ENCODE measurements at places on chromosomes 13 and 19. TPM values are rescaled to one million over a fixed set of nuclear protein-coding genes. Genes with fewer than 3 reads are reported as not detected.

- no peak for DNase-seq
These were observed 108.9 kb downstream of the RBM26 start for GRCh38 chr13:79297128-79297527.

DNA sequence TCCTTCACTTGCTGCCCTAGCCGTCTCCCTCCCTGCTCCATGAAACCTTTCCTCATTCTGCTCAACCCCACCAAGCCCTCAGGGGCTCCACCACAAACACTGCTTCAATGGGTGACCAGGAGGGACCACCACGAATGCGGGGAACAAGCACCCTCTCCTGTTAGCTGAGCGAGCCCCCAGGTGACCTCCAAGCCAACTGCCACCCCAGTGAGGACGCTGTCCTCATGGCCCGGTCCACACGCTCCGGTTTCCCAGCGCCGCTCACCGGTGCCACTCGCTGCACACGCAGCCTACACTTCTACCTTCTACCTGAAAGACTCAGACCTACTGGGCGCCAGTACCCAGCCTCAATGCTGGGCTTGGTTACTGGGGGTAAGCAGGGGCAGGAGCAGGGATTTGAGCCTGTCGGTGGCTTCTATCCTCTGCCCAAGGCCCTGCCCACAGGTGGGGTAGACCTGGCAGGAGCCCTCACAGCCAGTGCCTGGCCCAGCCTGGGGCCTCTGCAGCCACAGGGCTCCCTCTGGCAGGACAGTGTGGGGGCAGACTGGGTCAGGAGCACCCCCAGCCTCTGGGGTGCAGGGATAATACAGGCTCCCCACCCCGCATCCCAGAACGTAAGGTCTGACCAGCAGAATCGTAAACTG is 704 bp upstream of the TMEM86B start:
- no peak for DNase-seq

- DNase-seq, result no peak
These were observed 26.7 kb upstream of the CSNK1A1L start for GRCh38 chr13:37132211-37132610.

DNA sequence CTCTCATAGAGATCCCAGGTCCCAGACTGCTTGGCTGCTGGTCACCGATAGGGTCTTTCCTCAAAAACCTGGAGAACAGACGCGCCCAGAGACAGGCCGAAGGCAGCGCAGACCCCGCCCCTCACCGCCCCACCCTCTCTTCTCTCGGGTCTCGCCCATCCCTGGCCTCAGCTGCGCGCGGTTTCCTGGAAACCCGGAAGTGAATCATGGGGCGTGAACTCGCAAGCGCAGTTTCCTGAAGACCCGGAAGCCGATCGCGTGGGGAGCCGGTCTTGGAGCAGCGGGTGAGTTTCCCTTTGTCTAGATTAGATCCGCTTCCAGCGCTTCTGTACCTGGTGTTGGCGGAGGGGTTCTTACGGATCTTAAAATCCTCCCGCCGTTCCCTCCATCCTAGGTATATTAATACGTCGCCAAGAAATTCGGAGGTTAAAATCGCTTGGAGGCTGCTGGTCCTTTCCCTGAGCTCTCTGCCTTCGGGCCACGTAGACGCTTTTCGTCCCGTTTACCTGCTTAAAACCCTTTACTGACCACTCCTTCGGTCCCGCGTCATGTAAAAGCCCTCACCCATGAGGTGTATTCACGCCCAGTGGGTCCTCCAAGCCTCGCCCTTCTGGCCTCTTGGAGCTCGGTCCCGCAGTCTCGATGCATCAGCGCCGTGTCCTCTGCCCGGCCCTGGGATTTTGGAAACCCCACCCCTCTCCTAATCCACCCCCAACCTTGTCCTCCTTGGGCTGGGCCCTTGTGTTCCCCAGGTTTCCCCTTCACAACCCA is at the start of gene ZNF578:
Gene ZNF578, plus strand, starts transcription at position 230 of the 771 bp plus-strand sequence. CDS start 48,293 bp downstream, outside the sequence.
- DNase-seq, result peak; percentile 35

DNA sequence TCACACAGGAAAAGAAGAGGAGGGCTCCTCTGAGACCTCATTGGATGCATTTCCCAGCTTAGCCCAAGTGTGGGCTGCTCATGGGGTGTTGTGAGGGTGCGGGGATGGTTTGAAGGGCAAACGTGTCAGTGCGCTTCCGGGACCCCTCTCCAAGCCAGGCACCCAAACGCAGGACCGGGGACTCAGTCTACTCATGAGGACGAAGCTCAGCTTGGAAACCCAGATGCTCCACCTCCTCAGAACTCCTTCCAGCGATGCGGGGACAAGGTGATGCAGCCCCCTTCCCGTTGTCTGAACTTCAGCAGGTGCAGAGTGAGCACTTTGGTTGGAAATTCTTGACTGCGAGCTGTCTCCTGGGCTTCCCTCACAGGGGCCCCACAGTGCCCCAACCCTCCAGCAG is 33.1 kb upstream of the MTIF3 start:
- DNase-seq, result no peak

- no peak for DNase-seq
These were observed 47.7 kb upstream of the USPL1 start for GRCh38 chr13:30569901-30570576.

GRCh38 chr19:4759388-4760284 is 31.9 kb upstream of the FEM1A start:
- peak; percentile 74 for DNase-seq

GRCh38 chr13:105336706-105337576 is 1198.5 kb downstream of the EFNB2 start:
- no peak for DNase-seq

DNA sequence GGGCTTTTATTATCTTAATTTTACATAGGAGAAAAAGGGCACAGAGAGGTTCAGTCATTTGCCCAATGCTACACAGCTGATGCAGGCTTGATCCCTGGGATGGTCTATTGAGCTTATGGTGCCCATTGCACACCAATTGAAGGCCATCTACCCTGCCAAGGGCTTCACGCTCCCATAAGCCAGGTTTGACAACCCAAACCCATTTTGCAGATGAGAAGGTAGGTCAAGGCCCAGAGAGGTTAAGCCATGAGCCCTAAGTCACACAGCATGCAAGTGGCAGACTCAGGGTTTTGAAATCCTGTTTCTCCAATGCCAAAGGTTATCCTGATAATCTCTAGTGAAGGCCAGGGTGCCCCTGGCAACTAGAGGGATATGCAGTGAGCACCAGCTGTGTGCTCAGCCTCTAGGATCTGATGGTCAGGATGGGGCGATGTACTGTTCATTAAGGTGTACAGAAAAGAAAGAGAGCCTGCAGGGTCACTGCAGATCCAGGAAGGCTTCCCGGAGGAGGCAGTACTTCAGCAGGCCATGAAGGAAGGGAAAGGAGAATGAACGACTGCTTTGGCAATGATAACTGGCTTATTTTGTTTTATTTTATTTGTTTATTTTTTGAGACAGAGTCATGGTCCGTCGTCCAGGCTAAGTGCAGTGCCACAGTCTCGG is 8.1 kb downstream of the CREB3L3 start:
- no peak for DNase-seq

GRCh38 chr13:113058988-113059850 is 46.4 kb upstream of the F7 start:
- no peak for DNase-seq

DNA sequence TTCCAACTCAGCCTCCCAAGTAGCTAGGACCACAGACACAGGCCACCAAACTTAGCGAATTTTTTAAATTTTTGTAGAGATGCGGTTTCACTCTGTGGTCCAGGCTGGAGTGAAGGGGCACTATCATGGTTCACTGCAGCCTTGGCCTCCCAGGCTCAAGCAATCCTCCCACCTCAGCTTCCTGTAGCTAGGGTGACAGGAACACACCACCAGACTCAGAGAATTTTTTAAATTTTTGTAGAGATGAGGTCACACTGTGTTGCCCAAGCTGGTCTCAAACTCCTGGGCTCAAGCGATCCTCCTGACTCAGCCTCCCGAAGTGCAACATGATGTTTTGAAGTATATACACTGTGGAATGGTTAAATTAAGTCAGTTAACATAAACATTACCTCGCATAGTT is 263.6 kb downstream of the OXGR1 start:
- DNase-seq, result no peak

DNA sequence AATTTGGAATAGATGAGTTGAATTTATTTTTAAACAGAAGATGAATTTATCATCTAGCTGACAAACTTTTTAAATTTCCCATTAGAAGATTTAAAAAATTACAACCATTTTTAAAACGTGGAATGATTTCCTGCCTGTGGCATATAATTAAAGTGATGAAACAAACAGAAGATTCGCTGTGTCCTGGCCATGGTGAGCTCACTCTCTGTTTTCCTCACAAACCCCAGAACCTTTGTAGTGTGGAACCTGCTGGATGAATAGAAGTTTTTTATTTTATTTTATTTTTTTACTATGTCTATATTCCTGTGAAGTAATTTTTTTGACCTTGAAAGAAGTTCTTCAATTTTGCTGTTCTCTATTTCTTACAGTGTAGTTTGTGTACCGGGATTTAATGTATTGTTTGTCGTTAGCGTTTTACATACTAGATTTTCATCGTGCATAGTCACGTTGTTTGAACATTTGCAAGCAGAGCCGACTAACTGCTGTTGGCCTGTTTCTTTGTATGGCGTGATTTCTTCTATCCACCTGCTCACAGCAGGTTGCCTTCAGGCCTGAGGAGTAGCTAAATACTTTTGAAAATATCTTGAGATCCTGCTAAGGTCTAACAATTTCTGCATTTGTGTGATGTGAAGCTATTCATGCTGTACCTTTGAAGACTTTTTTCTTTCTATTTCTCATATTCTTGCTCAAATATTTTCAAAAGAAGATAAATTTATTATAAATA is 149.2 kb downstream of the GGACT start:
- DNase-seq, result no peak

GRCh38 chr19:45569619-45570421 is 14.8 kb downstream of the OPA3 start:
- DNase-seq, result no peak

- no peak for DNase-seq
These were observed 24.8 kb upstream of the SLC46A3 start for GRCh38 chr13:28743499-28744083.

The APOC4 gene
- not detected for total RNA-seq

The SPRED3 gene
- total RNA-seq, result 0.93 TPM

The KLK5 gene
- 12.2 TPM for total RNA-seq

The ZNF836 gene
- 8.5 TPM for total RNA-seq

The STK11 gene
- total RNA-seq, result 38.0 TPM

The C19orf81 gene
- not detected for total RNA-seq

The ZNF724 gene
- total RNA-seq, result 4.9 TPM

Data from omental fat pad (tissue), 4 donors.